Stimulated activated CD4-positive, alpha-beta T cell treated with anti-CD3 and anti-CD28 coated beads, Interleukin-15, amount 100 ng/mL, for 48 hours (primary cell): ENCODE measurements at places on chromosomes 11 and 22.
A peak's percentile ranks its signal among the peaks of the same experiment; 100 is the strongest.

- no peak for DNase-seq
These were observed 161.5 kb upstream of the ARHGAP42 start for GRCh38 chr11:100525635-100526034.

- DNase-seq = no peak
These were observed 31.7 kb downstream of the TEAD1 start for GRCh38 chr11:12705874-12706273.

DNA sequence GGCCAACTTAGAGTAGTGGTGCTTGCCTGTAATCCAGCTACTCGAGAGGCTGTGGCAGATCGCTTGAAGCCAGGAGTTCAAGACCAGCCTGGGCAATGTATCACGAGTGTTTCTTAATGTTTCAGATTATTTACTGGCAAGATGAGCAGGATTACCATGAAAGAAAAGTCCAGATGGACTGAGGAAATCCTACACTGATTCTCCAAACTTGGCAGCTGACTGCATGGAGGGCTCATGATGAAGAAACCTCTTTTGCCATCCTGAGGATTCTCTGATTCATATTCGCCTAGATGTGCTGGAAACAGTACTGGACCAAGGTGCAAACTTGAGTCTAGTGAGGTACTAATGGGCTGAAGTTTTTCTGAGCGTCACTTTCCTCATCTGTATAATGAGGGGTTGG, 2.8 kb upstream of the SIDT2 start:
- DNase-seq = no peak

GRCh38 chr11:134017511-134018430, 51.1 kb upstream of the JAM3 start:
- no peak for DNase-seq

DNA sequence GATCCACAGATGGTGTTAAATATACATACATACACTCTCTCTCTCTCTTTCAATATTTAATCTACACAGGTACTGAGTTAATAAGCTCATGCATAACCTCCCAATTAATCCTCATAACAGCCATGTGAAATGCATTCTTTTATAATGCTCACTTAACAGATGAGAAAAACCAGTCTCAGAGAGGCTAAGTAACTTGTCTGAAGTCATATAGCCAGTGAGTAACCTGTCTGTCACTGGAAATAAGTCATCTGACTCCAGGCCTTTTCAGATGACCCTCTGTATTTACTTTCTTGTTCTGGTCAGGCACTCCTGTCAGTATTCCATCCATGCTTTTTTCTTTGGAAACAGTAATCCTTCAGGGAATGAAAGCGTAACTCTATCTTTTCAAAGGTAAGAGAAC, 594.0 kb upstream of the TENM4 start:
- DNase-seq = no peak

DNA sequence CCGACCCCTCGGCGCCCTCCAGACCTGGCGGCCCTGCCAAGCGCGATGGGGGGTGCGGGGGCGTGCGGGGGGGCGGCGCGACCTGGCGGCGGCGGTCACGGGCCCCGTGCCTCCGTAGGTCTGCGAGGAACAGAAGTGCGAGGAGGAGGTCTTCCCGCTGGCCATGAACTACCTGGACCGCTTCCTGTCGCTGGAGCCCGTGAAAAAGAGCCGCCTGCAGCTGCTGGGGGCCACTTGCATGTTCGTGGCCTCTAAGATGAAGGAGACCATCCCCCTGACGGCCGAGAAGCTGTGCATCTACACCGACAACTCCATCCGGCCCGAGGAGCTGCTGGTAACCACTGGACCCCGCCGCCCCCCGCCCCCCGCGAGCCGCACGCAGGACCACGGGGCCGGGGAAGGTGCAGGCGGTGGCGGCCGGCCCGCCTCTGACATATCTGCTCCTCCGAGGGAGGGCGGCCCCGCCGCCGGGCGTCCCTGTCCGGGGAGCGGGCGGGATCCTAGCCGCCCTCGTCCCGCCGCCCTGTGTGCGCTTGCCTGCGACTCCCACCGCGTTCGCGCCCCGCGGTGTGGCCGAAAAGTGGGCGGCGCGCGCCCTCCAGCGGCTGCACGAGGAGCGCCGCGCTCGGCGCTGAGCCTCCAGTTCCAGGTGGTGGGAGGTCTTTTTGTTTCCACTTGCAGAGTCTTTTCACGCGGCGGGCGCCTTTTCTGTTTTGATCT, 2.1 kb downstream of the CCND1 start:
- peak; percentile 41 for DNase-seq

GRCh38 chr22:37166675-37167066, 17.0 kb upstream of the IL2RB start:
- DNase-seq = peak; percentile 79

- DNase-seq = no peak
These were observed 1.6 kb upstream of the ACCSL start for GRCh38 chr11:44046182-44046581.

- DNase-seq = no peak
These were observed 79.4 kb upstream of the LMO1 start for GRCh38 chr11:8342821-8343681.

DNA sequence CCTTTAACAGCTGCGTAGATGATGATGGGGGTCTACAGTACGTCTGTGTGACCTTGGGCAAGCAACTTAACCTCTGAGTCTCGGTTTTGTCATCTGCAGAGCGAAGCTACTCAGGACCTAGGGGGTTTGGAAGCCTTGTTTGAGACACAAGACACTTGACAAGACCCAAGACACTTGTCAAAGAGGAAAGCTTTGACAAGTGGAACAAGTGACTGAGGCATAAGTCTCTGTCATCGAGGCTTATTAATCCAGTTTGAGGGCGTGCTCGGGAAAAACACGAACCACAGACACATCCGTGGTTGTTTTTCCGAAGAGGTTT, 732 bp upstream of the PC start:
- DNase-seq = no peak

DNA sequence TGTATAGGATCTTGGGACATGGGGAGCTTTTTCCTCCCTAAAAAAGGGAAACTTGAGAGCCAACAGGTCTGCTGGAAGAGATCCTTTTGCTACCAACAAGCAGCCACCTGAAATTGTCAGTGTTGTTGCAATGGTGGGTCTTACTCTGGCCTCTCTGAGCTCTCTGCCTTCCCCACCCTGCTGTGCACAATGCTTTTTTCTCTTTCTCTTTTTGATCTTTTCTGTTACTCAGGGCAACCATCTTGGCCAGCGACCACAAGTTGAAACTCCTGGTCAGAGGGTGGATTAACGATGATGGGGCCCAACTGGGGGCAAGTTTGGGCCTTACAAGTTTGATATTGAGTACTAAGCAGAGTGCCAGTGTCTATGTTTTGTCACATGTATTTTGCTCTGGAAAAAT, 155.8 kb downstream of the KIRREL3 start:
- DNase-seq = no peak

DNA sequence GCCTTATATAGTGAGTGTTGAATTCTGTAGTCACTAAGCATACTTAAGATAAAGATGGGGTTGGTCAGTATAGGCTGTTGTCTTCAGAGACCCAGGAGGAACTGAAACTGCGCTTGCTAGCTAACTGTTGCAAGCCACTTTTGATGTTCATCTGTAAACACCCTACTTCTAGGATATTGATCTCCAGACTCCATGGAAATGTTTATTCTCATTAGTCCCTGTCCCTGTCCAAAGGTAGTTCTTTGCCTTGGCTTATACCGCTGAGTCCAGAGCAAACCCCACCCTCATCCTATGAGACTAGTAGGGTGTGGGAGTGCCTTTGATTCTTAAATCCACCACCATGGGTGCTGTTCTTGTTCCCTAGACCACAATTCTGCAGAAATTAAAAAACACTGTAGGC, 36.4 kb downstream of the DEPDC5 start:
- DNase-seq = no peak

GRCh38 chr11:120019191-120019590, 118.7 kb downstream of the TRIM29 start:
- DNase-seq = no peak

- no peak for DNase-seq
These were observed 1.7 kb upstream of the RTCB start for GRCh38 chr22:32413719-32414118.

DNA sequence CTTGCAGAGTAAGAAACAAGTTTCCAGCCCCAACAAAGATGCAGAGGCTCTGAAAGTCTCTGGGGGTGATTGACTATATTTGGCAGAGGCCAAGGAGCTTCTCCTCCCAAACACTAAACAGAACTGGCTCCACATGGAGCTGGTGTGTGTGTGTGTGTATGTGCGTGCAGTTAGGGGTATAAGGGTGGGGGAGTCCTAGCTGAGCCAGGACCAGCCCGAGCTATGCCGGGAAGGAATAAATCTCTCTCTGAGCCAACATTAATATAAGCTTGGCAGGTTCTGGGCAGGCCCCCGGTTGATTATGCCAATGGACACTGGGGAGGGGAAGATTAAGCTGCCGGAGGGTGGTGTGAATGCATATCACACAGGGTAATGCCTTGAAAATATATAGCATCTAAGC, 324.2 kb downstream of the MIAT start:
- DNase-seq = no peak

GRCh38 chr22:19917389-19918138, 24.0 kb upstream of the COMT start:
- no peak for DNase-seq

DNA sequence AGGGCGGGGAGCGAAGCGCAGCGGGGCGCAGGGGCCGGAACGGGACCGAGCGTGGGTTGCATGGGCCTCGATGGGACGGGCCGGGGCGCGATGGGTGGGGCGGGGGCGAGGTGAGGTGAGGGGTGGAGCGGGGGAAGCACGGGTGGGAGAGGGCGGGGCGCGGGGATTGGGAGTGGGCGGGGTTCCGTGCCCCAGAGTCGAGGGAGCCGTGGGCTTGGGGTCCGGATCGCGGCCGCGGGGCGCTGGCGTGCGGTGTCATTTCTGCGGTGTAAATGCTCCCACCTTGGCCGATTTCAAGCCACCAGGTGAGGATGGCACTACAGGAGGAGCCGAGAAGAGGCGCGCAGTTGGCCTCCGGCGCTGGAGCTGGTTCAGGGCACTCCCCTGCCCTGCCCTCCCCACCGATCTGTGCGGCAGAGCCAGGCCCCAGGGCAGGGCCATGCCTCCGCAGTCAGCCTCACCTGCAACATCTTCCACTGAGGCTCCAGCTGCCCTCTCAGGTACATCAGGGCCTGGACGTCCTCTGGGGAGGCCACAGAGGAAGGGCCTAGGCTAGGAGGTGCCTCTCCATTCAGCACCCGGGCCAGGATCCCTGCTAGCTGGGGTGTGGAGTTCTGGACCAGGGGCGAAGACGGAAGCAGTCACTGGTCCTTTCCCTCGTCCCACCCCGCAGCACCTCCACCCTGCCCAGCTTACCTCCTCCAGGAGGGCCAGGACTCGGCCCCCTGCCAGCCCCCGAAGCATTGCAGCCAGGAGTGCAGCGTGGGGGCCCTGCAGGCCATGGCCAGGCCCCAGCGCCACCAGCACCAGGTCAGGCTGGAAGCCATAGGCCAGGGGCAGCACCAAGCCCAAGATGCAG, 620 bp upstream of the TUBGCP6 start:
- no peak for DNase-seq

GRCh38 chr22:25081409-25081824, 118.2 kb upstream of the CRYBB3 start:
- peak; percentile 52 for DNase-seq

DNA sequence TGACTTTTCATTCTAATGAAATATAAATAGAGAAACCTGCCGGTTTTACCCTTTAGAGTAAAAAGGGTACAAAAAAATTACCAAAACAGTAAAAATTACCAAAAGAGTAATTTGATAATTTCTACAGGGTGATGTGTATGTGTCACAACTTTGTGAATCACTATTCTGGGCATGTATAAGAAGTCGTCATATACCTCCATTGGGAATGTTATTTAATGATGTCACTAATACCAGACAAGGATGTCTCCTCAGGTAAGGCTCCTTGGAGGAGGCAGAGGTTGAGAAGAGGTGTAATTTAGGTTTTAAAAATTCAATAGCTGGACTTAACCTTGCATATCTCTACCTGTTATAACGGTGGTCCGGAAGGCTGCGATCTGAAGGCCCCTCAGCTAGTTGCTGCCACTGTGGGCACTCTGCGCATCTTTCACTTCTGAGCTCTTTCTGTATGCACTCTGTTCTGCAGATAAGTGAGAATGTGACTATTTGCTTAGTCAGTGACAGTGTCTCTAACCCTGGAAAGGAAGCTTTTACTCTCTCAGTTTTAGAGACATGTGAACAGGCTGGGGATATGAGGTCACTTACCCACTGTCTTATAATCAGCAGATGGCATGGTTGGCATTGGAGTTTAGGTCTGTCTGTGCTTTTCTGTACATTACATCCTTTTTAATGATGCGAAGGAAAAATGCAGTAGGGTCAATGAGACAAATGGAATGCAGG, 987 bp upstream of the NCR3LG1 start:
- DNase-seq = no peak

GRCh38 chr22:30694171-30694639, 469 bp upstream of the OSBP2 start:
- peak; percentile 41 for DNase-seq

DNA sequence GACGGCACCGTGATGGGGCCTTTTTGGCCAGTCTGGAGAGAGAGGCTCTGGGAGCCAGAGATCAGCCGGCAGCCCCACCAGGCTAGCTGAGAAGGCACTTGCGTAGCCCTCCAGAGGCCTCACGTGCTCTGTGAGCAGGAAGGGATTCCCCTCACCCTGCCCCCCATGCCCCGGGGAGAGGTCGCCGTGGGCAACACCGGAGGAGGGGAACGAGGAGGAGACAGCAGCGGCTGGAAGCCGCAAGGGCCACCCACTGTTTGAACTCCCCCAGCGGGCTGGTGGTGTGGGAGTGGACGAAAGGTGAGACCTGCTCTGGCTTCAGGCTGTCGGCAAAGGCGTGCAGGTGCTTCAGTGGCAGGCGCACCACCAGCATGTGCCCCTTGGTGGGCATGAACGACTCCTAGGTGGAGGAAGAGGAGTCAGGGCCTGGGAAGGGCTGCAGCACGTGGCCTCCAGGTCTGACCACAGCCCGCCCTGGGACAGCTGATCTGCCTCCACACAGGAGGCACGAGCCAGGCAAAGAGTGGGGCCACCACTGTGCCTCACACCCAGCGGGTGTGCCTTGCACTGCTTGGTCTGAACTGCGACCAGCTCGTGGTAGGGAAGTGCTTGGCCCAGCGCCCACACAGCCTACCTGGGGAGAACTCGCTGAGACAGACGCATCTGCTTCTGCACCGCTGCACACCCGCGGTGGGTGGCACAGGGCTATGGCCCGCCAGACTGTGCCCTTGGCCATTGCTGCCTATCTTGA, 99.9 kb downstream of the MED15 start:
- no peak for DNase-seq

- no peak for DNase-seq
These were observed 52.8 kb downstream of the CCDC34 start for GRCh38 chr11:27310182-27310581.

- no peak for DNase-seq
These were observed 36.0 kb downstream of the ZBTB44 start for GRCh38 chr11:130278745-130279144.

- DNase-seq = no peak
These were observed 10.0 kb downstream of the WNT7B start for GRCh38 chr22:45966895-45967365.

DNA sequence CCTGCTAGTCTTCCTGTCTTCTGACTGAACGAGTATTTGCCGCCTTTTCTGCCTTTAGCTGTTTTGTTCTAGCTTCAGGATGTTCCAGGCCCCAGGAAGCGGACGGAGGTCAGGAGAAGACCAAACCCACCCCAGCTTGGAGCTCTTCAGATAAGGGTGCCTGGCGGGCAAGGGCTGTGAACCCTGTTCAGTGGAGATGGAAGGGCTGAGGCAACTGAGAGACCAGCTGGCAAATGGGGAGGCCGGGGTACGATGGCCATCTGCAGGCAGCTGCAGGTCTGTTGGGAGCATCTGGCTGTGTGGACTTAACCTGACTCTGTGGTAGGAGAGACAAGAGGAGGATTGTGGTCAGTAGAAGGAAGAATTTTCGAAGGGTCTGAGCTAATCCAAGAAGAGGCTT, 95.6 kb downstream of the CHST1 start:
- no peak for DNase-seq
